ENCODE measurements at places on chromosomes 6 and 20. TPM values are rescaled to one million over a fixed set of nuclear protein-coding genes. Genes with fewer than 3 reads are reported as not detected.

The IMPG1 gene
- total RNA-seq, result not detected

The VSX1 gene
- total RNA-seq, result 0.21 TPM

The SOX18 gene
- total RNA-seq, result 18.7 TPM

The C20orf144 gene
- total RNA-seq, result not detected

DNA sequence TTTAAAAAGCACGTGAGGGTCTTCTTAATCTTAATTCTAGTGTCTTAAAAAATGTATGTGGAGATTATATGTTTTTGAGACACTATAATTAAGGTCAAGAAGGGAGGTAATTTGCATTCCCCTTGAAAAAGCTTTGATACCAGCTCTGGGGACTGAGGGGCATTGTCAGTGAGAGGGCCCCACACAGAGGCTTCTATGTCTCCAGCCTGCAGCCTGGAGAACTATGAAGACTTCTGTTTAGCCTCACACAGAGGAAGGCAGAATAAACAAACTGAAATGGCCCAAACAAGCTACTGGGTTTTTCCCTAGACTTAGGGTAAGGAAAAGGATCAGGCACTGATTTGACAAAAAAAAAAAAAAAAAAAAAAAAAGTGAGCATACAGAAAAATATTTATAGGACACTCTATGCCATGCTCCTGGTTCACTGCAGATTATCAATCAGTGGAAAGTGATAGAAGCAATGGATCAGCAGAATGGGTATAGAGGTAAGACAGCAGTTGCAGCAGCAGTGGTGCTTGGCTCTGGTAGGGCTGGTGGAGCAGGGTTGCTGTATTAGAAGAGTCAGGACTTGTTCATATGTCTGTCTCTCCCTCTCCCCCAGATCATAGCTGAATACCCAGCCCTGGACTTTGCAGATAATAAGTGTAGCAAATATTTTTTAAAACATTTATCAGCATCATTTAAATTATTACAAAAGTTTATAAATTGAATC is 85.4 kb downstream of the KLHL32 start:
- no peak for DNase-seq

GRCh38 chr6:35776364-35777215 is at the start of gene CLPSL2:
Gene CLPSL2, plus strand, starts transcription at chr6:35776598. Its CDS starts 21 bp downstream, at chr6:35776619.
- DNase-seq, result no peak

- DNase-seq, result no peak
Measured at GRCh38 chr20:10448270-10449156, 13.4 kb downstream of the SLX4IP start.

DNA sequence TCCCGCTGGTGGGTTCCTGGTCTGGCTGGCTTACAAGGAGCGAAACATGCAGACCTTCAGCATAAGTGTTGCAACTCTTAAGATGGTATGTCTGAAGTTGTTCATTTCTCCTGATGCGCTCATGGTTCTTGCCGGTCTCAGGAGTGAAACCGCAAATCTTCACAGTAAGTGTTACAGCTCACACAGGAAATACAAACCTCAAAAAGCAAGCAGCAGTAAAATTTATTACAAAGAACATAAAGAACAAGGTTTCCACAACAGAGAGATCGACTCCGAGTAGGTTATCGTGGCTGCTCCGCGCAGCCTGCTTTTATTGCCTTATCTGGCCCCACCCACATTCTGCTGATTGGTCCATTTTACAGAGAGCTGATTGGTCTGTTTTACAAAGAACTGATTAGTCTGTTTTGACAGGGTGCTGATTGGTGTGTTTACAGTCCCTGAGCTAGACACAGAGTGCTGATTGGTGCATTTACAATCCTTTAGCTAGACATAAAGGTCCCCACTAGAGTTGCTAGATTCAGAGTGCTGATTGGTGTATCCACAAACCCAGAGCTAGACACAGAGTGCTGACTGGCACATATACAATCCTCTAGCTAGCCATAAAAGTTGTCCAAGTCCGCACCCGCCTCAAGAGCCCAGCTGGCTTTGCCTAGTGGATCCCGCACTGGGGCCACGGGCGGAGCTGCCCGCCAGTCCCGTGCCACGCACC is 39.2 kb downstream of the TRIM27 start:
- DNase-seq, result no peak

- DNase-seq, result no peak
Measured at GRCh38 chr6:126537061-126537816, 197.3 kb downstream of the CENPW start.

DNA sequence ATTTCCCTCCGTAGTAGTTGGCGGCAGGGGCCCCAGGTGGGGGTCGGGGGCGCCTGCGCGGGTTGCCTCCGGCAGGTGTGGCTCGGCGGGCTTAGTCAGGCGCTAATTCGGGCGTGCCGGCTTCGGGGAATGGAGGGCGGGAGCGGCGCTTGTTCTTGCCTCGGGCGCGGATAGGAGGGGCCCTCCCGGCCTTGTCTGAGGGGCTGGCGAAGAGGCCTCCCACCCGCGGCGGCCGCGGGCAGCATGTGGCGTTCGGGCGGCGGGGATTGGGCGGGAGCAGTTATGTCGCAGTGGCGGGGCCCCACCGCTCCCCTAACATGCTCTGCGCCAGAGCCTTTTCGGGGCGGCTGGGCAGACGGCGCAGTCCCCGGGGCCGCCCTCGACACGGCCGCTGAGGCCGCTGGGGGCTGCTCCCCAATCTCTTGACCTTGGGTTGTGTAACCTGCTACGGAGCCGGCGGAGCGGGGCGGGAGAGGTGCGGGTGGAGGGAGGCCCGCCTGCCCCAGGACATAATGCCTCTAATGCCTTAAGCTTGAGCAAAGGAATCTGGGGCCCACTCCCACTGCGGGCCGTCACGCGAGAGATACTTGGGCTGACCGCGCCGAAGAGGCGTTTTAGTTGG is 1.1 kb downstream of the AMD1 start:
- DNase-seq, result no peak

DNA sequence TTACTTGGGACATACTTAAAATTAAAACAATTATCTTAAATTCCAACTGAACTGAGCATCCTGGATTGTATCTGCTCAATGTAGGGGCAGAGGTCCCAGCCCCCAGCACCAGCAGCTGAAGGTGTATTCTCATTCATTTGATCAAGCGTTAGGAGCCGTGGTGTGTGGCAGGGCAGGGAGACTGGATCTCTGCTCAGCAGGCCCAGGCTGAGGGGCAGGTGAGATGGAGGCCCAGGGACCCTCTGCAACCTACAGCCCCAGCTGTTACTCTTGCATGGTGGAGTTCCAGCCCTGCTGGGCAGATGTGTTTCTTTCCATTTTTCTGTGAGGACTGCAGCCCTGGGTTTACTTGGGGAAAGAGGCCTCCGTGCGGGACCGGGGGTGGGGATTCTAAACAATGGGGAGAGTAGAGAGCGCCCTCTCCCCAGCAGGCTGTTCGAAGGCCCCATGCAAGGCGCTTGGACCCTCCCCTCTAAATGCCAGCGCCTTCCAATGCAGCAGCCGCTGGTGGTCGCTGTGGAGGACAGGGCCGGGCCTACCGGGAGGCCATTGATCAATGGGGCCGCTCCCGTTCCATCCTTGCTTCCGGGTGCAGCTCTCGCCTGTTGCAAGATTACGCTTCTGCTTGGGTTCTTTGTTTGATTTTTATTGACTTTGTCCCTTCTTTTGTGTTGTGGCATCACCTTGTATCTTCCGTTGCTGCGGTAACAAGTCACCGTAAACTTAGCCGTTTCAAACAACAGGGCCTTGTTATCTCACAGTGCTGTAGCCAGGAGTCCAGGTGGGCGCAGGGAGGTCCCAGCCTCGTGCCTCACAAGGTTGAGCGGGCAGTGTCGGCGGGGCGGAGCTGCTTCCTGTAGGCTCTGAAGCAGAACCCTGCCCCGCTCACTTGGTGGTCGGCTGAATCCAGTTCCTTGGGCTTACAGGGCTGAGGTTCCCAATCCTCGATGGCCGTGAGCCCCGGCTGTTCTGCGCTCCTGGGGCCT is 134.8 kb upstream of the PHACTR3 start:
- DNase-seq, result no peak

DNA sequence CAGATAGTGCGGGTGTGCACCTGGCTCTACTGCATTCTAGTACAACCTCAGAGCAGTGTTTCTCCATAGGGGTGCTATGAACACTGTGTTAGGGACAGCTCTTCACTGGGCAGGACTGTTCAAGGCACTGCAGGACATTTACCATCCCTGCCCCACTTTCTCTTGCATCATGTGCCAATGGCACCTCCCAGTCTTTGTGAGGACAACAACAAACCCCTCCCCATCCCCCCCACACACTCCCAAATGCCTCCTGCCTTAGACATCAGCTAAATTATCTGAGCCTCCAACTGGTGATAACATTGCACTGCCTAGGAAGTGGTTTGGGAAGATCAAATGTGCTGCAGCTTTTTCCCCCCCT is 98.9 kb downstream of the FYN start:
- no peak for DNase-seq

DNA sequence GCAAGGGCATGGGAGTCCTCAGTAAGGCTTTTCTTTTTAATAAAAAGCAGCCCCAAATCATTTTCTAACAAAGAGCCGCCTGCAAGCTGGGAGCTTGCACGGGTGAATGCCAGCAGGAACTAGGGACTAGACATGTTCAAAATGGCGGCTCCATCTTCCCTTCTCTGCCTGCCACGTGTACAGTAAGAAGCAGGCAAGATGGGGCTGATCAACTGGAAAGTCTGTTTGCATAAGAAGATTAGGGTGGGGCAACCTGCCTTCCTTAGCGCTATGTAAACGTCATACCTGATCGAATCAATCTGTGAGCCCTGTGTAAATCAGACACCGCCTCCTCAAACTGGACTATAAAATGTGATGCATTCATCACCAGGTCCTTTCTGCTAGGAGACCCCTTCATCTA is 299.4 kb upstream of the SOX4 start:
- no peak for DNase-seq

DNA sequence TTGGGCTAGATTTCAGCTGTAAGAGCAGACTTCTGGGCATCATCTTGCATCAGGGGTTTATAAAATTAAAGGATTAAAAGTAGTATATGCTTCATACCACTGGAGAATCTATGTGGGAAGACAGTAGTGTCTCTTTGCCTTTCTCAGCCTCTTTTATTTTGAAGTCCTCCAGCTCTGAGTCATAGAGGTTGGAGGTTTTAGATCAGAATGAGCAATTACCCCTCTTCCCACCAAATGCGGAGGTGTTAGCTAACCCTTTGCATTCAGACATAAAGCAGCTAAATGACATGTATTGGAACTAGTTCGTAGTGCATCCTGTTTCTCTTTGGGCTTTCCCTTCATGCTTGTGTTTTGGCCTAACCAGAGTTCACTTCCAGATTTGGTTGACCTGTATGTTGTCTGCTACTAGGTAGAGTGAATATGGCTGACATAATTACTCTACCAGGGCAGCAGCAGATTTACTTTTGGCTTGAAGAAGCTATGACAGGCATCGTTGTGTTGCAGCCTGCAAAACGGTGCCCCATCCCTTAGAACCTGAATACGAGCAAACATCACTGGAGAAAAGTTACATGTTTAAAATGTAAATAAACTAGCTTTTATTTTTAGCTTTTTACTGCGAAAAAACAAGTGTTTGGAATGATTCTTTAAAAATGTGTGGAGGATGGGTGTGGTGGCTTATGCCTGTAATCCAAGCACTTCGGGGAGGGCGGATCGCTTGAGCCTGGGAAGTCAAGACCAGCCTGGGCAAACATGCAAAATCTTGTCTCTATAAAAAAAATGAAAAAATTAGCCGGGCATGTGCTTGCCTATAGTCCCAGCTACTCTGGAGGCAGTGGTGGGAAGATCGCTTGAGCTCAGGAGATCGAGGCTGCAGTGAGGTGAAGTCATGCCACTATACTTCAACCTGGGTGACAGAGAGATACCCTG is 82.2 kb downstream of the MYO6 start:
- DNase-seq, result no peak

- no peak for DNase-seq
Measured at GRCh38 chr20:56380375-56380774, 11.6 kb downstream of the AURKA start.

Measured in Panc1 (cell line).